LoVo (cell line): ENCODE measurements at places on chromosomes 13 and 19.

- no peak for DNase-seq
Measured at GRCh38 chr19:11453468-11454341, 18.3 kb downstream of the PRKCSH start.

DNA sequence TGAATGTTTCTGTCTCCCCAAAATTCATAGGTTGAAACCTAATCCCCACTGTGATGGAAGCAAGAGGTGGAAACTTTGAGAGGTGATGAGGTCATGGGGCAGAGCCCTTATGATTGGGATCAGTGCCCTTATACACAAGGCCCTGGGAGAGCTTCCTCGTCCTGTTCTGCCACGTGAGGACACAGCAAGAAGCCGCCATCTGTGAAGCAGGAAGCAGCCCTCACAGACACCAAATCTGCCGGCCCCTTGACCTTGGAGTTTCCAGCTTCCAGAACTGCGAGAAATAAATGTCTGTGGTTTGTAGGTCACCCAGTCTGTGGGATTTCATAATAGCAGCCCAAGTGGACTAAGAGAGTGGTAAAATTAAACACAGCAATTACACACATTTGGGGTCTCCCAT, 737.4 kb downstream of the UQCRFS1 start:
- DNase-seq: no peak

DNA sequence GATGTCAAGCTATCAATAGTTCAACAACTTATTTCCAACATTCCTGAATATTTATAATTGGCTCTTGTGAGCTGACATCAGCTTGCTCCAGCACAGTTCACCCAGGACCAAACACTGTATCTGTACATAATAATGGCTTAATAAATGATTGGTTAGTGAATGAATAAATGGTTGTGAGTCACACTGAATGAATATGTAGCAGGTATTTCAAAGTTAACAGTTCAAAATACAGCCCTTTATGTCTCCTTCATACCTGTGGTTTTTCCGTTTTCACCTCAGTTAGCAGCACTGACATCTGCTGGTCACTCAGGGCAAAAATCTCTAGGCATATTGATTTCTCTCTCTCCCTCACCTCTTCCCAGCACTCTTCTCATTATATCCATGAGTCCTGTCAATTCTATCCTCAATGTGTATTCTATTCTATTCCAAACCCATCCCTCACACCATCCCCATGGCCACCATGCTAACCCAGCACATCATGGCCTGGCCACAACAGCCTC, 76.3 kb downstream of the PEG3 start:
- DNase-seq: no peak

DNA sequence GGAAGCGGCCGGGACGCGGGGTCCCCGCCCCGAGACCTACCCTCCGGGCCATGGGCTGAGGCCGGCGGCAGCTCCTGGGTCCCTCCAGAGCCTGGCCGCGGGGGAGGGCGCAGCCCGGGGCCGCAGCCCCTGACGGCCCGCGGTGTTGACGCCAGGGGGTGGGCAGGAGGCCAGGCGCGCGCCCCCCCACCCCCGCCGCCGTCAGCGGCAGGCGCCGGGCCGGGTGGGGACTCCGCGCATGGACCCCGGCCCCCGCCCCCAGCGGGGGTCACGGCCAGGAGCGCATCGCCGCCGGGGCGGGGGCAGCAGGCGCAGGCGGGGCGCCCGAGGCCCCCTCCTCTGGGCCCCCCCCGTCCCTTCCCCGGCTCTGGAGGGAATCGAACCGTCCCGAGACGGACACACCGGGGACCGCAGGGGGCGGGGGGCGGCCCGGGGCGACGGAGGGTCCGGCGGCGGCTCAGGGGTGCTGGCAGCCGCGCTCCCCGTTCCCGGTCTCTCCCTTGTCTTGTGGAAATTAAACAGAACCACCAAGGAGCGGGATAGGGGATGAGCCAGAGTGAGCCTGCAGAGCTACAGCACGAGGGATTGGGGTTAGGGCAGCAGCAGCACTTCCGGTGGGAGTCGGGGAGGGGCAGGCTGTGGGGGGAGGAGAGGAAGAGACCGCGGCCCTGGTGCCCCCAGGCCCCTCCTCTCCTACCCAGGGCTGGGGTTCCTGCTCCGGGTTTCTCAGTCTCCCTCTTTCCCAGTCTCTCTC, at the start of gene MEIS3:
Gene MEIS3 (minus strand): TSS at position 498 of the 754 bp plus-strand sequence. CDS start 446 bp downstream, at position 52.
- no peak for DNase-seq

DNA sequence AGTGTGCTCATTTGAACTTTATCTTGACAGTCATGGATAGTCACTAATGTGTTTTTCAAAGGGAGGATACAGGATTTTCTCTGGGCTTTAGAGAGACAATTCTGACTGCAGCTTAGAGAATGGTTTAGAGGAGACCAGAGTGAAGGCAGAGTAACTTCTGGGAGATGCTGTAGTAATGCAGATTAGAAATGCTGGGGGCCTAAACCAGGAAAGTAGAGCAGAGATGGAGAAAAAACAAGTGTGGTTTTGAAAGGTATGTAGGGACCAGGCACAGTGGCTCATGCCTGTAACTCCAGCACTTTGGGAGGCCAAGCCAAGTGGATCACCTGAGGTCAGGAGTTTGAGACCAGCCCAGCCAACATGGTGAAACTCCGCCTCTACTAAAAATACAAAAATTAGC, 18.3 kb upstream of the CEBPA start:
- DNase-seq: no peak

GRCh38 chr13:96075953-96076543, 13.9 kb upstream of the HS6ST3 start:
- DNase-seq: no peak

- DNase-seq: no peak
Measured at GRCh38 chr19:3603121-3603811, 3.4 kb downstream of the TBXA2R start.

DNA sequence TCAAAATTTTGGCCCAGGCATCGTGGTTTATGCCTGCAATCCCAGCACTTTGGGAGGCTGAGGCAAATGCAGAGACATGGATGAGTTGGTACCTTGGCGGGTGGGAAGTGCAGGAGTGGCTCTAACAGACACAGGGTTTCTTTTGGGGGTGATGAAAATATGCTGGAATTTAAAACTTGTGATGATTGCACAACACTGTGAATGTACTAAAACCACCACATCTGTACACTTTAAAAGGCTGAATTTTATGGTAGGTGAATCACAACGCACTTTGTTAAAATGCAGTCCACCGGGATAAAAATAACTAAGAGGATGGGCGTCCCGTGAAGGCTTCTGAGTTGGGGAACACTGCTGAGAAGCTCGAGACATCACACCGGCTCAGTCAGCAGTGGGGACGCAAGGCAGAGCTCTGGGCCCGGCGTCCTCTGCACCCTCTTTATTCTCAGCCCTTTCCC, 47.1 kb downstream of the MLLT1 start:
- DNase-seq: peak; percentile 1

DNA sequence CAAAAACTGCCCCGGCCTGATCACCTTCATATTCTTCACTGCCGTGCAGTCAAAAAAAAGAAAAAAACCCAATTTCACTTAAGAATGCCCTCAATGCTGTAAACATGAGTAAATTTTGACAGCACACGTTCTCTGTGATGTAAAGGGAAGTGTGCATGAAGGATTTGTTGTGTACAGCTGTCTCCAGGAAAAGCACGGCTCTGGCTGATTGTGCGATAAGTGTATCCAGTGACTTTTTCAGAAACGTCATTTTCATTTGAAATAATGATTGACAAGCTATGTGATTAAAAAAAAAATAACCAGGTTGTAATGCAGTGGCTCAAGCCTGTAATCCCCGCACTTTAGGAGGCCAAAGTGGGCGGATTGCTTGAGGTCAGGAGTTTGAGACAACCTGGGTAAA, 39.6 kb downstream of the ANKRD10 start:
- DNase-seq: no peak

GRCh38 chr19:6577476-6578125, 13.3 kb downstream of the CD70 start:
- peak; percentile 90 for DNase-seq

- DNase-seq: no peak
Measured at GRCh38 chr19:10408511-10409283, 5.4 kb upstream of the CDC37 start.

GRCh38 chr13:44373247-44373600, 400 bp upstream of the SERP2 start:
- DNase-seq: no peak

DNA sequence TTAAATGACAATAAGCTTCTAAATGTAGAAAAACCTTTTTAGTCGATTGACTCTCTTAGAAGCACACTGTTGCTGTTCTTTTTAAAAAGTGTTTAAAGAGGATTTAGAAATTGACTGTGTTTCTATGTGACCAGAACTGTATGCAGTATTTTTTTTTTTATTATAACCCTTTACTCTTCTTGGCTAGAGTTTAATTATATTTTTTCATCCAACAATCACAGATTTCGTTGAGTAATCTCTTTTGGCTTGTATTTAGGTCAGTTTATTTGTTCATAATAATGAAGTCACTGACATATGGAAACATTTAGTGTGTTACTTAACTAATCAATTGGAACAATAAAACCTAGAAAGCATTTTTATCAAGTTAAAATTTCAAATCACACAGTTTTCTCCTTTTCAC, 19.9 kb downstream of the CSNK1A1L start:
- no peak for DNase-seq

DNA sequence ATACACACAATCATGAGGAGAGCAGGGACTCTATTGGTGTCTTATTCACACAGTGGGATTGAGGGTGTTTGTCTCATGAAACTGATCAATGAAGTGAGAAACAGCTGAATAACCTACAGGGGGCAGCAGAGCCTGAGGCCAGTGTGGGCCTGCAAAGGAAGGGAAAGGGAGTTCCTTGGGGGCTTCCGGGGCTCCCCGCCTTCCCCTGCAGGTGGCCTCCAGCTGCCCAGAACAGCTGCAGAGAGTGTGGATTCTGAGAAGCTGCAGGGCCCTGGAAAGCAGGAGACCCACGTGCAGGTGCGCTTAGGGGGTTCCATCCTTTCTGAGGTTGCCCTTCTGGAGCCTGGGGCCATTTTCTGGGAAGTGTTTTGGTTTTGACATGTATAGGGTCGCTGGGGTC, 20.1 kb downstream of the ZNF763 start:
- DNase-seq: no peak

DNA sequence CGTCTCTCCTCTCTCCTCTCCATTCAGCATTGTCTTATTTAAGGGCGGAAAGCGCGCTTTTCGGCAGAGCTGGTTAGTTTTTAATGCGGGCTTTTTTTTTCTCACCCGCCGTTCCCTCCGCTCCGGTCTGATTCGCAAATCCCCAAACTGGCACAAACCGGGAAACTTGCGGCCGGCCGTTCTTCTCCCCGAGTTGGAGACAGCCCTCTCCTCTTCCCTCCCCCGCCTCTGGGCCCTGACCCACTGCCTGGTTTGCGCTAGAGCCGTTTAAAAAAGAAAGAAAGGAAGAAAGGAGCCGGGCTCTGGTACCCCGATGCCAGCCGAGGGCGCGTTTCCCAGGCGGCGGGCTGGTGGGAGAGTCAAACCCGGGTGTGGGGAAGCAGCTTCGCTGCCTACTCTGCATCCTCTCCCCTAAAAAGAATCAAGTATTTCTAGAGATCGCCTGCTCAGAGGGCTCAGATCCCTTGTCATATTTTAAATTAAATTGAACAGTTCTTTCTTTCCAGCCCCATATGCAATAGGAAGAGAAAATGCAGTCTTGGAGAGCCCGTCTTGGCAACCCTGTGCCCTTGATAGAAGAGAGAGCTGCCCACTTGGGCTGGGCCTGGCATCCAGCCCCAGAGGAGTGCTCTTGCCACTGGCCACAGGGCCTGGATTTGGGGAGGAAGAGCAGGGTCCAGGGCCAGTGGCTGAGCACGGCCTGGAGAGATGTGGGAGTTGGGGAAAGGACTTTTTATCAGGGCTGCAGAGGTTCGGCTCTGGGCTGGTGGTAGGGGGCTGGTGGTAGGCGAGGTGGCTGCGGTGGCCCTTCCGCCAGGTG, 19.0 kb downstream of the NFIX start:
- DNase-seq: no peak

GRCh38 chr19:16226878-16227836, 29.4 kb downstream of the AP1M1 start:
- no peak for DNase-seq

DNA sequence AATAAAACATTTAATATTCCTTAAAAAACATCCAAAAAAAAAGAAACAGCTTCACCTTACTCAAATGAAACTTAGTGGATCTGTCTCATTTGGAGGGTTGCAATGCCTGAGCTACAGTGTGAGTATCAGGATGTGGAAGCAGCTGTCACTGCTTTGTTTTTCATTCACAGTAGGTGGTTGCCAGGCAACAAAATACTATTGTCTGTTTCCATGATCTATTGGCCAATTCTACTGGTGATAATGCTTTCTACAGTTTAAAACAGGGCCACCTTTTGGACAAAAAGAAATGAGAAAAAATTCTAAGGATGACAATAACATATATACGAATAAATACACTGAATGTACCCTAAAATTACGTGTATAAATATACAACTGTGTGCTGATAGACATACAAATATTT, 3.0 kb downstream of the ENOX1 start:
- no peak for DNase-seq

DNA sequence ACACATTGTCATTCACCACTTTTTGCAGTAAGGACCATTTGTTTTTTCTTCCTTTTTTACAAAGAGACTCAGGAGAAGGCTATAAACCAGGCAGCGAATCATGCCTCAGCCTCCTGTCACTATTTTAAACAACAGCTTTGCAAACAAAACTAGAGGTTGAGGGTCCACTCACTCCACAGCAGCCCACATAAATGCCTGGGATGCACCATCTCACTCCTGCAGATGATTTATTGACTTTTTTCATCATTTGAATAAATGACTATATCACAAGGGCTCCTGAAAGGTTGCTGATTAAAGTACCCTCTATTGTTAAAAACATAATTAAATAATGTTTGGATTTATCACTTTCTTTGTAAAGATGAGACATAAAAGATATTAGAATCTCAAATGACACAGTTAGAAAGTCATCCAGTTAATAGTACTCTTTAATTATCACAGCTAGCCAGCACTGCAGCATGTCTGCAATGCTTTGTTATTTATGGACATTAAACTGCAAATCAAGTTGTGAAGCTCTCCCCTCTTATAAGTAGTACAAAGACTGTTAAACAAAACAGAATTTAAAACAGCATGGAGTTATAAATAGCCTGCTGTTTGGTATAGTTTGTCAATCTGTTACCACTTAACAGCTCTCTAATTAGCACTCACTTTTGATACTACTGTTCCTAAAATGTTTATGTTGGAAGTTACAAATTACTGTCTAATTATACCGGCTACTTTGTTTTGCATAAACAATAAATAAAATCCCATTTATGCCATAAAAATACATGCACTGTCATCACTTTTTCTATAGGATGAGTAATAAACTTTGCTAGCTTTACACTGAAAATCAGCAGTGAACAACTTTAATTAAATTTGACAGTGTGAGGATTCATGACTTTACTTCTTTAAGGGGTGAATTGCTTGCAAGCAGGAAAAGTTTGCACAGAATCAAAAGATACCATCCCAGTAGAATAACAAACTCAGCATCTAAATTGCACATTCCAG, 853.2 kb downstream of the UQCRFS1 start:
- DNase-seq: no peak

DNA sequence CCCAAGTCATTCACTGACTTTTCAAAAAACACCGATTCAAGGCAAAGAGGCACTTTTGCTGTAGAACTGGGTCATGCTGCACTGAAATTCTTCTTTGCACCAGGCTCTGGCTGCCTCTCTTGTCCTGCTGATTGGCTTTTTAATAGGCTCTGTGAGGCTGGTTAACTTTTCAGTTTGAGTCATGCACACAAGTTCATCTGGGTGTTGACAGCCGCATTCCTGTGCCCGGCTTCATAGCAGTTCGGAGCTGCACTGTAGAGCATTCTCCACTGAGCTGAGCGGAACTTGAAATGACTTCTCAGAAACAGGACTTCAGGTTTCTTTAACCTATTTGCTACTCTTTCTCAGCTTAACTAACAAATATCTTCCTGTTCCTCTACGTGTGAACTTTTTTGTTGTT, 978.3 kb downstream of the UQCRFS1 start:
- DNase-seq: no peak

GRCh38 chr19:17246681-17247425, 1.1 kb upstream of the NR2F6 start:
- DNase-seq: no peak
